Right atrium auricular region (tissue), 2 donors: ENCODE measurements at places on chromosomes 11 and 22. TPM values are rescaled to one million over a fixed set of nuclear protein-coding genes. Genes with fewer than 3 reads are reported as not detected.

The OR52I1 gene
- total RNA-seq, result not detected

GRCh38 chr22:23501708-23502107 is 78.4 kb downstream of the IGLL1 start:
- no peak for DNase-seq
- no peak overlapping the region for H3K4me3 ChIP-seq
- no peak overlapping the region for H3K27ac ChIP-seq
- no peaks in the 10 kb centered on the region for H3K27me3 ChIP-seq
- no peaks in the 10 kb centered on the region for H3K4me1 ChIP-seq
- H3K36me3 ChIP-seq, result no peaks in the 10 kb centered on the region

The SLC5A1 gene
- 67.5 TPM for total RNA-seq

DNA sequence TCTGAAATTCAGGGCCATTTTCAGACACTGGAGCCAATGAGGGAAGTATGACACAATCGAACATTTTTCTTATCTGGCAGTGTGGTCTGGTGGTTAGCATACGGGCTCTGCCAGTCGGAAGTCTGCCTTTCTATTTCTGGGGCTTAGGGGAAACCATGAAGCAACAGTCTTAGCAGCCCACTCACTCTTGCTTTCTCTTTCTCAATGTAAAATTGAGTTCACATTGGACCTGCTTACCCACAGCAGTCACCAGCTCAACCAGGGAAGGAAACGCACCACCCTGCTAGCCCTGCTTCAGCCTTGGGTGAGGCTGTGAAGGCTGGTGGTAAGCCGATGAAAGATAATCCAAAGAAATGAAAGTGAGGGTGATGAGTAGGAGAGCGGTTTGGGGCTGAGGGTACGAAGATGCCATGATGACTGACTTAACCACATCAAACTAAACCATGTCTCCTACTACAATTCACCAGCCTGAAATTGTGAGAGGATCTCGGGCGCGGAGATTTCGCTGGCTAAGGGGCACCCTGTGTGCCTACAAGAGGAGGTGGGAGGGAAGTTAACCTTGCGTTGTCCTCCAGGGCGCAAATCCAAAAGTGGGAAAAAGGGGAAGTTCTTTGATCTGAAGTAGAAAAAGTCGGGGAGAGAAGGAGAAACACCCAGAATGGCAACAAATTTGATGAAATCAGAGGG is 2.0 kb upstream of the LMO2 start:
- no peaks in the 10 kb centered on the region for H3K27me3 ChIP-seq
- DNase-seq, result no peak
- no peak overlapping the region for H3K4me3 ChIP-seq
- H3K36me3 ChIP-seq, result no peaks in the 10 kb centered on the region
- no peaks in the 10 kb centered on the region for H3K4me1 ChIP-seq
- H3K27ac ChIP-seq, result no peak overlapping the region

DNA sequence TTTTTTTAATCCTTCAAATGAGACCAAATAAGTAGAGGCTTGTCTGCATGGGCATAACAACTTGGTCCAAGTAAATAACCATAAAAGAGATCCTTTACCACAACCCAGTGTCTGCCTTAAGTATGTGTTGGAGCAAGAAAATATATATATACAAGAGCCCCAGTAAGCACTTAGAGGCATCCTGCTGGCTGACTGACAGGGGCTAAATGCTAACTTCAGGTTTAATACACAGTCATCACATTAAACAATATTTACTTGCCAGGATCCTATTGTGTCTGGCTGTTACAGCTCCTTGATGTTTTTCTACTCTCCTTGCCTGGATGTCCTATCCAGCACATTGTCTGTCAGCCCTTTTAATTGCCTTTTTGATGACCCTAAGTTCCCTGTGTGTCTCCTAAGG is 37.5 kb upstream of the MMP20 start:
- no peaks in the 10 kb centered on the region for H3K4me1 ChIP-seq
- no peak overlapping the region for H3K27ac ChIP-seq
- DNase-seq, result no peak
- H3K27me3 ChIP-seq, result no peaks in the 10 kb centered on the region

DNA sequence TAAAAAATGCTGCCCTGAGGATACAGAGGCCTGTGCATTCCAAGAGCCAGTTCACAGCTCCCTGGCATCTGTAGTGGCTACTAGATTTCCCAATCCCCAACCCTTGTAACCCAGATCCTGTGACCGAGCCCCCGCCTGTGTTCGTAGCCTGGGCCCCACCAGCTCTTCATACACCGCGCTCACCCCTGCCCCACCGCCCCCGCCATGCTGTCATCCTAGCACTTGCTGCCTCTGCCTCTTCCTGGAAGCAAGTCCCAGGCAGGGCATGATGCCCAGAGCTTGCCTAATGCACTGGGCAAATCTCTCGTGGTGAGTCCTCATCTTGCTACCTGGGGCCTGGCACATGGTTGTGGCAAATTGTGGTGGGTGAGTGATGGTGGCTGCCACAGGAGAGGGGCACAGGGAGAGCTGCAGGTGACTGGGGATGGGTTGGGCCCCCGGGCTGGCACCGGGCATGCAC is 7.1 kb downstream of the MGAT3 start:
- peaks cover 35% of the 10 kb centered on the region for H3K4me1 ChIP-seq
- H3K27me3 ChIP-seq, result no peaks in the 10 kb centered on the region
- peak overlapping the region; percentile 74 for H3K27ac ChIP-seq
- H3K36me3 ChIP-seq, result no peaks in the 10 kb centered on the region

DNA sequence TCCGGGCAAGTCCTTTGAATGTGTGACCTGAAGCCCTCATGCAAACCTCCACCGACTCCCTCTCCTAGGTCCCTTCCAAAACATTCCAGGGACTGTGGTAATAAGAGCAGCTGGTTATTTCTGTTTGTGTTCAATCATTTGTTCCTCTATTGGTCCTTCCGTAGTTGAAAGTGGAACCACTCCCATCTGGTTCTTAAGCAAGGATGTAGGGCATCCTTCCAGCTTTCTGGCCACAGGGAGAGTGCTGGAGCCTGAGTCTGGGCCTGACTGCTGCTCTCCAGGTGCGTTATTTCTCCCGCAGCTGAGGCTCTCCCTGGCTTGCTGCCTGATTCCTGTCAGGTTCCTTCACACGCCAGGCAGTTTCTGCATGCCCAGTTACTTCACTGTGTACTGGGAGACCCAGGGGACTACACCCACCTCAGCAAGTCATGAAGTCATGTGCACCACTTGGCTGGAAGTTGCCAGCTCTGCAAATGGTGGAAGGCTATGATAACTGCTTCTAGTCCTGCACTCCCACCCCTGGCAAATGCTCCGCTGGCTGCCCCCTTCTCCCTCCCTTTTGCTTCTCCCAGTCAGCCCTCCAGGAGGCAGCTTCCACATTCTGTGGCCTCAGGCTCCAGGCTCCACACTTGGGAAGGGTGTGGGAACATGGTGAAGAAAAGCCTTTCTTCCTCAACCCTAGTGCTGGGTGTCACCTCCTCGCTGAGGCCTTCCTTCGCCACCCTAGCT is 4.0 kb upstream of the ALX4 start:
- DNase-seq, result no peak
- H3K36me3 ChIP-seq, result no peaks in the 10 kb centered on the region
- peaks cover 64% of the 10 kb centered on the region for H3K27me3 ChIP-seq
- no peak overlapping the region for H3K27ac ChIP-seq

The TUT1 gene
- 5.7 TPM for total RNA-seq

DNA sequence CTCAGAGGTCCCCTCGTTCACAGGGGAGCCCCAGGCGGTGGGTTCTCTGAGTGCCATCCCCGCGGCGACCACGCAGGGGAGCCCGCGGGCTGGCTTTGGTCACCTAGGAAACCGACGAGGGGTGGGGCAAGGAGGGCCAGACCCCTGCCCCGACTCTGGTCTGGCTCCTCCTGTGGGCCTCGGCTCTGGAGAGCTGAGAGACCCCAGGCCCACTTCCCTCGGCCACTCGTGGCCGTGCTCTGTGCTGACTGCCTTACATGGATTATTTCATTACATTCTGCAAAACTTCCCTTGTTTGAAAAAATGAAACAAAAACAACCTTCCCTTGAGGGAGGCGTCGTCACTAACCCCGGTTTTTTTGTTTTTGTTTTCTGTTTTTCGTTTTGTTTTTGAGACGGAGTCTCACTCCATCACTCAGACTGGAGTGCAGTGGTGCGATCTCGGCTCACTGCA is 15.1 kb upstream of the CYTH4 start:
- H3K27me3 ChIP-seq, result no peaks in the 10 kb centered on the region
- no peak for DNase-seq
- no peaks in the 10 kb centered on the region for H3K36me3 ChIP-seq
- H3K4me1 ChIP-seq, result peaks cover 9% of the 10 kb centered on the region
- H3K27ac ChIP-seq, result no peak overlapping the region
- peak overlapping the region; percentile 36 for H3K4me3 ChIP-seq

GRCh38 chr11:30586251-30587144 is at the start of gene MPPED2:
Gene MPPED2 (minus strand): TSS chr11:30586353. CDS start chr11:30580373, 5,980 bp downstream.
- peak within 1 kb of the TSS; percentile 85 for H3K27ac ChIP-seq
- peak within 1 kb of the TSS; percentile 88 for H3K4me3 ChIP-seq
- DNase-seq, result no peak

GRCh38 chr11:63478896-63479295 is 12.1 kb downstream of the PLAAT5 start:
- peak; percentile 61 for DNase-seq
- H3K4me1 ChIP-seq, result no peaks in the 10 kb centered on the region
- H3K27me3 ChIP-seq, result no peaks in the 10 kb centered on the region
- H3K27ac ChIP-seq, result no peak overlapping the region
- H3K36me3 ChIP-seq, result no peaks in the 10 kb centered on the region

The HBG2 gene
- total RNA-seq, result 0.90 TPM

- H3K27ac ChIP-seq, result no peak within 1 kb of the TSS
- H3K4me3 ChIP-seq, result no peak within 1 kb of the TSS
- H3K27me3 ChIP-seq, result no peaks in the 10 kb centered on the region
- DNase-seq, result no peak
Measured at GRCh38 chr11:65058419-65059054, at the start of gene NAALADL1. Gene NAALADL1 (minus strand): TSS chr11:65058553. CDS start chr11:65058521, 32 bp downstream.

- H3K36me3 ChIP-seq, result no peaks in the 10 kb centered on the region
- H3K27ac ChIP-seq, result no peak within 1 kb of the TSS
- H3K27me3 ChIP-seq, result no peaks in the 10 kb centered on the region
- H3K4me3 ChIP-seq, result peak within 1 kb of the TSS; percentile 28
- no peak for DNase-seq
Measured at GRCh38 chr11:33375688-33376311, 118.6 kb downstream of the HIPK3 start.

DNA sequence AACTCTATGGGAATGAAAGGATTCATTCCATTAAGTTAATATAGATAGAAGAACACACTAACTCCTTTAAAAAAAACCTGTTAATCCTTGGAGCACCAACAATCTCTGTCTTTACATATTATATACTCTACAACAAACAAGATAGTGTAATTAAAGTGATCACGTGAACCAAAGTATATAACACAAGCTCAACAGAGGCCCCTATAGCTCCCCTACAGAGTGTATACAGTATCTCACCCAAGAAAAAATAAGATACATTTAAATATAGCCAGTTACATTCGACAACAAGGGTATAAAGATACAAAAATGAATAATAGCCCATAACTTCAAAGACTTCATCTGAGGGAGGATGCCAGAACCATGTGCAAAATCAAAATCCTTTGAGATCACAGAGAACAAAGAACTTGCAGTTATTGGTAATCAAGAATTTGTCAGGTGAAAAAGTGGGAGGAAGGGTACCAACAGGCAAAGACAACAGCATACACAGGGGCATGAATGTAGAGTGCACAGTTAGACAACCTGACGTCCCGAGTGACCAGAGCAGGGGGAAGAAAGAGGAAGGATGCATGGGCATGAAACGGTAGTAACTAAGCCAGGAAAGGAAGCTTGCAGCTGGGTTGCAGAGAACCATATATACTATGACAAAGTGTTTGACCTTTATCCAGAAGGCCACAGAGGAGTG is 4.7 kb downstream of the FCHSD2 start:
- no peaks in the 10 kb centered on the region for H3K27me3 ChIP-seq
- no peak overlapping the region for H3K4me3 ChIP-seq
- peaks cover 27% of the 10 kb centered on the region for H3K36me3 ChIP-seq
- peaks cover 39% of the 10 kb centered on the region for H3K4me1 ChIP-seq
- H3K27ac ChIP-seq, result no peak overlapping the region

The FOSL1 gene
- total RNA-seq, result 6.8 TPM

- no peak overlapping the region for H3K4me3 ChIP-seq
- no peaks in the 10 kb centered on the region for H3K27me3 ChIP-seq
- H3K36me3 ChIP-seq, result peaks cover 3% of the 10 kb centered on the region
Measured at GRCh38 chr11:74634537-74634936, 42.2 kb downstream of the POLD3 start.

The TSPAN32 gene
- total RNA-seq, result 2.6 TPM

GRCh38 chr22:36243986-36244385 is 4.7 kb upstream of the APOL2 start:
- H3K4me3 ChIP-seq, result no peak overlapping the region
- no peaks in the 10 kb centered on the region for H3K4me1 ChIP-seq
- no peak for DNase-seq

The OTOG gene
- not detected for total RNA-seq
